KBM-7 (cell line): ENCODE measurements at places on chromosomes 7 and 10.

DNA sequence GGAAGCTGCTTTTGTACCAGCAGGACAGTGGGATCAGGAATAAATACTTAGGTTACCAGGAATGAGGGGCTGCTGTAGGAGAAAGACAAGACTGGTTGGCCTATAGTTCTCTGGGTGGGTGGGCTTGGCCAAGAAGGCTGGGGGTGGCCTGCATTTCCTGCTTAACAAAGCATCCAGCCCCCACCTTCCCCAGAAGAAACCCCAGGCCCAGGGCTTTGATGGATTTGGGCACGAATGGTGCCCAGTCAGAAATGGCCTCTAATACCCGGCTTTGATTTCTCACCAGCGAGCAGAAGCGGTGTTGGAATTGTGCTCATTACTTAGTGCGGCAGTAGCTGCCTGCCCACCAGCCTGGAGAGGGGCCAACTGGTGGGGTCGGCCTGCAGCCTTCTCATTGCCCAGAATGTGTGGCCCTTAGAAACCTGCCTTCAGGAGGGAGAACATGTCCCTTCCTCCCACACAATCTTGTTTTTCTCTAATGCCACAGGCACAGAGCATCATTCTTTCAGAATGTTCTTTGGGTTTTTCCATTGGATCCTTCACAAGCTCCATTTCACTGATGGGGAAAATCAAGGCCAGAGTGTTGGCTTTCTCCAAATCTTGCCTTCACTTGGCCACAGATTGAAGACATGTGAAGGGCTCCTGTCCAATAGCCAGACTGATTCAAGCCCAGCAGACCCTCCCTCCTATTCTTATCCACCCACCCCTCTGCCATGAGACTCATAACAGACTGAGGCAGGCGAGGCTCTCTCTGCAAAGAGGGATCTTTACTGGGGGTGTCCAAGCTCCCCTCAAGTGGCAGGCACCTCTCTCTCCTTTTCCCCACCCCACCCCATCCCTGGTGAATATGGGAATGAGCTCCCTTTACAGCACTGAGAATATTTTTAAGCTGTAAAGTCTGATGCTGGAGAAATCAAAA, 2.5 kb downstream of the UNC5B start:
- DNase-seq: no peak

- DNase-seq: no peak
These were observed 176.8 kb downstream of the PDE1C start for GRCh38 chr7:31893365-31893764.

DNA sequence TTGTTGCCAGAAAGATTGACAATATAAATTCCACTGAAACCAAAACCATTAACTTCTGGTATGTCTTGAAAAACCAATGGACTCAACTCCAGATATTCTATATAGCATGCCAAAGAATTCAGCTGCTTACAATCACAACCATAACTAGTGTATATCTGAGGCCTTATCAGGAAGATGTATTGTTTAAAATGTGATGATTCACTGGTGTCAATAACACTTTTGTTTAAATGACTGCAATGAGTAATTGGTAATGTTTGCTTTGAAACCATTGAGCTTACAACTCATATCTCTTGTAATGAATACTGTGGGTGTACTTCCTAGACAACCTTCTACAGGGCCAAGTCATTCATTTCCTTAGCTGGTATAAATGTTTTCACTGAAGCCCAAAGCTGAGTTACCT, 727.9 kb upstream of the KCND2 start:
- DNase-seq: no peak

- no peak for DNase-seq
These were observed 247.4 kb downstream of the ELFN1 start for GRCh38 chr7:1917221-1918062.

DNA sequence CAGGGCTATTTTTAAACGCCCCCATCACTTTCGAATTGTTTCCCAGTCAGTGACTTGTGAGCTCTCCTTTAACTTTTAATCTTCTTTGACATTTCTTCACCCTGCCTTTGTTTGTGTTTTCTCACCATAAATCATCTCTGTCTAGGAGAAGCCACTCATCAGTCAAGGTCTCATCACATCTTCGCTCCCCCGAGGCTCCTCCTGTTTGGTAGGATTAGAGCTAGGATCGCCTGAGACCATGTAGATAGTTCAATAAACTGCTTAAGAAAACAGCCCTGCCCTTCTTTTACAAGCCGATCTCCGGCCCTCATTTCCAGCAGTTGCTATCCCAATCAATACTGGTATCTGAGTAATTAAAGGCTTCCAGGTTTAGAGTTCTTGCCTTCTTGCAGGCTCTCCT, 472.8 kb upstream of the ADARB2 start:
- DNase-seq: no peak

- no peak for DNase-seq
These were observed 838 bp upstream of the DLX6 start for GRCh38 chr7:97004247-97005182.

GRCh38 chr7:29099896-29100847, 46.2 kb downstream of the CPVL start:
- DNase-seq: no peak

GRCh38 chr7:1895664-1896515, 225.8 kb downstream of the ELFN1 start:
- DNase-seq: no peak

DNA sequence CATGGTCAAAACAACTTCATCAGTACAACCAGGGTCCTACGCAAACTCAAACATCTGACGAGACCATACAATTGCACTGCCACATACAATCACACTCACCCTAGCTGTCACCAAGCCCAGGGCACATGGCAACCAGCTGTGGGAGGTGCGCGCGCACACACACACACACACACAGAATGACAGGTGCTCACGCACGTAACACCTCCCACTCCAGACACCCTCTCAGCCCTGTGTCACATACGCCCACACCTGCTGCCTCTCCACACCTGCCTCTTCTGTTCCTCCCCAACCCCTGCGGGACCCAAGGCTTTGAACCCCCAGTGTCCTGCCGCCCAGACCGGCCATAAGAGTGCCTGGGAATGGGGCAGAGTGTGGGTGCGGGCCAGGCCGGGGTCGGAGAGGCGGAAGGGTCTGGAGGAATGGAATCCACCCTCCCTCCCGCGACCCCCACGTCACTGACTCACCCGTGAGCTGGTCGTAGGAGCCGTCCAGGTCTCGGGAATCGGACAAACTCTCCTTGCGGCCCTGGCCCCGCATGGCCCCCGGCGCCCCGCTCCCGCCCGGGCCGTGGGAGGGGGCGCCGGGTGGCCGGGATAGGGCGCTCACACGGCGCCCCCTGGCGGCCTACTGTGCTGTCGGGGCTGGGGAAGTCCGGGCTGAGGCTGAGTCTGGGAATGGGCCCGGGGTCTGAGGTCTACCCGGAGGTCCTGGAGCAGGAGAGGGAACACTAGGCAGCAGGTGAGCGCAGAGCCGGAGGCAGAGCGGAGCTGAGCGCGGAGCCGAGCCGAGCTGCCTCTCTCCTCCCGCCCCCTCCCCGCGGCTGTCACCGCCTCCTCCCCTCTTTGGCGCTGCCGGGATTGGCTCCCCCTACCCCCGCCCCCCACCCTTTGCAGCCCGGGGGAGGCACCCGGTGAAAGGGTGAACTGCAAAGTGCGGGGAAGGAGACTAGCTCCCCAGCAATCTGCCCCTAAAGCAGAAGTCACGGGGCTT, at the start of gene KCNIP2:
KCNIP2 (minus strand) TSS at position 769 of the 990 bp plus-strand sequence; CDS start at position 537, 232 bp downstream.
- DNase-seq: peak; percentile 49
